ENCODE measurements at places on chromosomes 5 and 9.

GRCh38 chr5:83528439-83528769 lies 56.9 kb downstream of the VCAN start:
- no peak for DNase-seq

- no peak for DNase-seq
Measured at GRCh38 chr9:100350188-100350587, 2.6 kb downstream of the TEX10 start.

GRCh38 chr5:156394642-156395305 lies 67.8 kb downstream of the SGCD start:
- DNase-seq, result no peak

GRCh38 chr5:78132507-78132906 lies 162.0 kb downstream of the AP3B1 start:
- no peak for DNase-seq

GRCh38 chr9:97411440-97411788 lies 482 bp upstream of the TDRD7 start:
- no peak for DNase-seq

GRCh38 chr5:134034326-134034725 lies 29.6 kb upstream of the VDAC1 start:
- DNase-seq, result no peak

DNA sequence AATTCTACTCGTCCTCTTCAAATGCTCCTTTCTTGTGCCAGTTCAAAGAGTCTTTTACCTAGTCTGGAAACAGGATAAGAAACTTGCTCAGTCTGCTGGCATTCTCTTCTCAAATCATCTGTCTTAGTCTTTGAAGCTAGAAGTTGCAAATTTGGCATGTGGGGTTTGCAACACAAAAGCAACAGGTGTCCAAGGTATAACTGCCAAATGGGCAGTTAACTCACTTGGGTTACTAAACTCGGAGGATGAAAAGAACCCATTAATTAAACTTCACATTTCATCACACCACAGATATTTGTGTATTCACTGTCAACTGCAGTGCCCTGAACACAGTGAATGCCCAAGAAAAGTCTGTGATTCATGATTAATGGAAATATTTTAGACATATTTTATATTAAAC lies 108.0 kb upstream of the TARS1 start:
- DNase-seq, result no peak

- no peak for DNase-seq
Measured at GRCh38 chr5:115553082-115553481, 8.5 kb upstream of the FEM1C start.

DNA sequence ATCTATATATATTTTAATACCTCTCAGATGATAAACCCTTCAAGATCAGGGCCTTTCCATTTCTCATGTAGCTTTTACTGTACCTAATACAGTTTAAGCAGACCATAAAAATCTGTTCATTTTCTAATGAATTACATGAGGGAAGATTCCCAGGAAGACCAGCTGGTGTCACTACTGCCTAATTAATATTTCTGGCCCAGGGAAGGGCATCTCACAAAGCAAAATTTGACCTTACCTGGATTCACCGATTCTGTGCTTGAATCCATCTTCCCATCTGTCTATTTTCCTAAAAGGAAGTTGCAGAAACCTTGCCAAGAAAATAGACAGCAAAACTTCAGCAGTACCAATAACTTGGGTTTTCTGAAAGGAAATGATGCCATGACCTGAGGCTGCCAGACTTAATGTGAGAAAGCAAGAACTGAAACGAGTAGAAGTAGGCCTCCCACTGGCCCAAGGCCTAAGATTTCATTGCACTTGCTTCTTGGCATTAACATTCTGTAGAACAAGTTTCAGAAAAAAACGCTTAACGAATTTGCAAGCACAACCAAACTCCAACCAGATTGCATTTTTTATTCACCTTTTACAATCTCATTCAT lies 83.0 kb upstream of the GLIS3 start:
- no peak for DNase-seq

- no peak for DNase-seq
Measured at GRCh38 chr5:1190278-1190677, 11.1 kb upstream of the SLC6A19 start.

- no peak for DNase-seq
Measured at GRCh38 chr5:113405530-113405929, 29.3 kb downstream of the TSSK1B start.

- DNase-seq, result no peak
Measured at GRCh38 chr5:19406576-19407365, 581.2 kb downstream of the CDH18 start.

DNA sequence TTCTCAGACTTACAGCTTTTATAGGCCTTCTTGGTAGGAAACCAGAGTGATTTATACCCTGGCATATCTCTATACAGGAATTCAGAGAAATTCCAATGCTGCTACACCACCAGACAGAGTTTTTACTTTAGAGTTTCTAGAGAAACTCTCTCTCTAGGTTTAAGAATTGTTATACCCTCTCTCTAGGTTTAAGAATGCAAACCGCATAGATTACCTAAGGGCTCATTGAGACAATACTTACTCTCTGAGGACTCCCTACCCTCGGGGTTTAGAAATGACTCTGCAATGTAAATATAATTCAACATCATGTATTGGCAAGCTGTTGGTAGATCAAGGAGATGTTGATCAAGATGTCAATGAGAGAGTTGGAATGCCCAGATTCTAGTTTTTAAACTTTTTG lies 15.3 kb upstream of the ELAVL2 start:
- DNase-seq, result no peak

DNA sequence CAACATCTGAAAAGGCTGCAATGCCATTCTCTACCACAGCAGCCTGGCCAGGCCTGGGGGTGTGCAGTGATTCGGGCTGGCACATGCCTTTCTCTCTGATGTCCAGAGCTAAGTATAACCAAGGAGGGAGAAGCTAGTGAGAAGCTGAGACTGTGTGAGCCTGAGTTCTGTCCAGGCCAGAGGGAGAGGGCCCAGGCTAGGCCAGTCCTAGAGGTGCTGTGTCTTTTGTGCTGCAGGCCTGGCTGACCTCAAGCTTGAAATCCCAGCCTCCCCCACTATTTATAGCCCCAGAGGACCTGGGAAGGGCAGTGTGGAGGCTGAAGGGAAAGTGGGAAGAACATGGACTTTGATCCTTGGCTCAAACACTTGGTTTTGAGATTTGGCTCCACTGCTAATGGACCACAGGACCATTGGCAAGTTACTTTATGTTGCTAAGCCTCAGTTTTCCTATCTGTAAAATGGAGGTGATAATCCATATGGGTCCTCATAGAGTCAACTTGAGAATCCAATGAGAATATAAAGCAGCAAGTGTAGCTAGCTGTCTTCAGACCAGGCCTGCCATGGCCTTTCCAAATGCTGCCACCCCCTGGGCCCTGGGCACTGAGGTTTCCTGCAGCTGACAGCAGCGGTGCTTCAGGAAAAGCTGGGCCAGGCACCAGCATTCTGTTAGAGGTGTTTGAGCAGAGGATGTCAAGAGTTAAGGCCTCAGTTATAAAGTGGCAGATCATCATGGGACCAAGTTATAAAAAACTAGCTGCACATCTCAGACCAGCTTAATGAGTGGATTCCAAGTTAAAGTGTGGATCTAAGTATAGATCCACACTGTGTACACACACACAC lies 21.1 kb downstream of the BNIP1 start:
- no peak for DNase-seq

DNA sequence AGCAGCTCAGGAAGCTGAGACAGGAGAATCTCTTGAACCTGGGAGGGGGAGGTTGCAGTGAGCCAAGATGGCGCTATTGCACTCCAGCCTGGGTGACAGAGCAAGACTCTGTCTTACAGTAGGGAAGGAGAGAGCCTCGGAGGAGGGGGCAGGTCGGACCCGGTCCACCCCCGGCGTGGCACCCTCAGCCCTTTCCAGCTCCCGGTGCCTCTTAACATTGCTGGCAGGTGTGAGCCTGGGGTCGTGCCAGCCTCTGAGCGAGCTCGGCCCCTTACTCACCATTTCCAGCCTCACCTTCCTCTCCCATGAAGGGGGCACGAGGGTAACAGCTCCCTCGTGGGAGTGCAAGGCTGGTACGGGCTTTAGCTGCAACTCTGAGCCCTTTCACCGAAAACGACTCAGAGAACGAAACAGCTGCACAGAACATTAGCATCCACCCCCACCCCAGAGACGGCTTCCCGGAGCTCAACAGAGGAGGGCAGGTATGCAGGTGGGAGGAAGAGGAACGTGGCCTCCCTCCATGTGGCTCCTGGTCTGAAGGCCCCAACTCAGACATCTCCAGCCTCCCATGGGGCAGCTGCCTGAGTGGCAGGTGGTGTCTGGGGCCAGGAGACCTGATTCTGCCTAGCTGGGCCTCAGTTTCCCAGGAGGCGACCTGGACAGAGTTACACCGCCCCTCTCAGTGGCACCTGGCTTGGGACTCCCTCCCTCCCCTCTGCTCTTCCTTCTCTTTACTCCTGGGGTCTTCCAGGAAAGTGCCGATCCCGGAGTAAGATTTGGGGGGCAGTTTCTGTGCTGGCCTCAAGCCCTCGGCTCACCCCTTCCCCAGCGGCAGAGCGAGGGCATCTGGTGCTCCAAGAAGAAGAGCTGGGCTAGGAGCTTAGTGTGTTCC lies 28.5 kb upstream of the ABO start:
- DNase-seq, result no peak

GRCh38 chr9:19032406-19032805 lies 603 bp downstream of the SAXO1 start:
- DNase-seq, result no peak

- DNase-seq, result no peak
Measured at GRCh38 chr5:43000111-43000840, 39.8 kb downstream of the ANXA2R start.

- no peak for DNase-seq
Measured at GRCh38 chr5:68555907-68556681, 340.5 kb downstream of the PIK3R1 start.

DNA sequence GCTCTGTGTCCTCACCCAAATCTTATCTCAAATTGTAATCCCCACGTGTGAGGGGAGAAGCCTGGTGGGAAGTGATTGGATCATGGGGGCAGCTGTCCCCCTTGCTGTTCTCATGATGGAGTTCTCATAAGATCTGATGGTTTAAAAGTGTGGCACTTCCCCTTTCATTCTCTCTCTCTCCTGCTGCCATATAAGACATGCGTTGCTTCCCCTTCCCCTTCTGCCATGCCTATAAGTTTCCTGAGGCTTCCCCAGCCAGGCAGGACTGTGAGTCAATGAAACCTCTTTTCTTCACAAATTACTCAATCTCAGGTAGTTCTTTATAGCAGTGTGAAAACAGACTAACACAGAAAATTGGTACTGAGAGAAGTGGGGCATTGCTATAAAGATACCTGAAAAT lies 107.7 kb downstream of the DMAC1 start:
- no peak for DNase-seq

DNA sequence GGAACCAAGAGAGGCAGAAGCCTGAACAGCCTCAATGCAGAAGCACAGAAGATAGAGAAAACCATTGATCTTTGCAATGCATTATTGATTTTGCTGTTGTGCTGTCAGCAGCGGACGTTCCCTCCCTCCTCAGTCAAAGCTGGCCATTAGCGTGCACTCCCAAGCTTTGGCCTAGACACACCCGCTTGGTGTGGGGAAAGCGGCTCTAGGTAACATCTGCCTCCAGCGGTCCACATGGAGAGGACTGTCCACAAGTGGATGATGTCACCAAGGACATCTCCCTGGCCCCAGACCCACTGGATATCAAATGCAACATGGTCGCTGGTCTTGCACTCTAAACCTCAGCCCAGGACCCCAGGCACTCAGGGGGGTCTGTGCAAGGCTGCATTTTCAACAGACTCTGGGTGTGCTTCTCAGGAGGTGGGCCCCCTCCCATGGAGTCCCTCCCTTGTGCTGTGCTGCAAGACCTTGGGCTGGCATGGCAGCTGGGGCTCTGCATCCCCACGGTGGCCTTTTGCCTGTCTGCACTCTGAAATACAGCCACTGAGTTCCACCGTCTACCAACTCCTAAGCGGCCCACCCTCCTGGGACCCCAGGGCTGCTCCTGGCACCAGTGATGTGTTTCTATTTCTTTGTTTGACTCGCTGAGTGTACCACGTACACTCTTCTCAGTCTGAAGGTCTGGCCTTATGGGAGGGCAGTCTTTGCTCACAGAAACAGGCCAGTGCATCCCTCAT lies 1.9 kb downstream of the SEMA4D start:
- DNase-seq, result no peak

All from stimulated activated naive CD8-positive, alpha-beta T cell treated with anti-CD3 and anti-CD28 coated beads, Interleukin-15, amount 100 ng/mL, for 72 hours (primary cell).